NCI-H2081 treated with DMSO at 0.1 percent for 48 hours (cell line): ENCODE measurements at places on chromosomes 1 and 21.

DNA sequence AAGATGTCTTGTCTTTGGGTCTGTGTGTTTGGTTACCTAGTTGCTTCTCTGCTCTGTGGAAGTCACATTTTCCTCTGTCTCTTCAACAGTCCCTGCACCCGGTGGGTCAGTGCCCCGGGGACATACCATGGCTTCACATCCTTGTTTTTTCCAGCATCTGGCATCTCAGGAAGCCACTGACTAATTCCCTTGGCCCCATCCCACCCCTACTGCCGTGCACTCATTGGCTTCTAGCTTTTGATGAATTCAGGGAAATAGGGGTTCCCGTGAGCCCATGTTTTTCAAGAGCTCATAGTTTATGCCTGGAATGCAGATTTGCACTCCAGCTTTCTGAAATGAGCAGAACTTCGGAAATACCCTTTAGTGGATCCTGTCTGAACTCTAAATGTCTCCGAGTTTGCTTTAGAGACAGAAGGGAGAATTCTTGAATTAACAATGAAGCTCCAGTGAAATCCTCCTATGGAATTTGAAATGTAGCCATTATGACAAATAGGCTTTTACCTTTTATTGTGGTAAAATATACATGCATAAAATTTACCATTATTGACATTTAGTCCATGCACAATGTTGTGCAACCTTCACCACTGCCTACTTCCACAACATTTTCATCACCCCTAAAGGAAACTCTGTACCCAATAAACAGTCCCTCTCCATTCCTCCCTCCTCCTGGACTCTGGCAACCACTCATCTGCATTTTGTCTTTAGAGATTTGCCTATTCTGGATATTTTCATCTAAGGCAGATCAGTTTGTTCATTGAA lies 67.5 kb downstream of the CLIC6 start:
- DNase-seq, result no peak

- no peak for DNase-seq
Observed at GRCh38 chr1:158054721-158055120, 61.3 kb downstream of the KIRREL1 start.

GRCh38 chr1:111982428-111982827 lies 7.0 kb downstream of the KCND3 start:
- DNase-seq, result no peak

DNA sequence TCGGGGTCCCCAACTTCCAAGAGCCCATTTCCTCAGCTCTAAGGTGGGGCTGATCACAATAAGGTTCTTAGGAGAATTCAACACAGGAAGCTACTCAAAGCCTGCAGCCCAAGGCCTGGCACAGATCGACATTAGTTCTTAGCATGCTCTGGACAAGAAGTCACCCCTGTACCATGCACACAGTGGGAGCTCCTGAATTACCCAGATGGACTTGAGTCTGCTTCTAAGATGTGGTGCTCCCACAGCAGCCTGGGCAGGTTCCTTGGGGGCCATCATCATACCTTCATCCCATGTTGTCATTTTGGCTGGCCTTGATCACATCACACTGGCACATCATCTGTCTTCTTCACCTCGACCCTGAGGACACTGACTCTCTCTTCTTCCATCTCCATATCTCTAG lies 153.3 kb upstream of the VAMP3 start:
- DNase-seq, result no peak

- no peak for DNase-seq
Observed at GRCh38 chr1:172448995-172449584, 5.2 kb upstream of the PIGC start.

GRCh38 chr1:8376358-8376840 lies 58.5 kb downstream of the SLC45A1 start:
- no peak for DNase-seq

DNA sequence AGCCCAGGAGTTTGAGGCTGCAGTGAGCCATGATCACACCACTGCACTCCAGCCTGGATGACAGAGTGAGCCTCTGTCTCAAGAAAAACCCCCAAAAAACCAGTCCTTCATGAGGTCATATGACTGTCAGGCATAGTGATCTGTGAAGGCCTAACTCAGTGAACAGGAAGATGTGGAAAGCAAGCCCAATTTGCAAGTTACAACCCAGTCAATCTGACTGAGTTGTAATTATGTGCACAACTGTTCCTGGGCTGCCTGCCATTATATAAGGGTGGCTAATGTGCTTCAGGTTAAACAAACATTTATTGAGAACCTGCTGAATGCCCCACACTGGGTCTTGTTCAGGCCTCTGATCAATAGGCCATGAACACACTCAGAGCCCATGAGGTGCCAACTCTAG lies 38.2 kb upstream of the KIRREL1 start:
- no peak for DNase-seq

DNA sequence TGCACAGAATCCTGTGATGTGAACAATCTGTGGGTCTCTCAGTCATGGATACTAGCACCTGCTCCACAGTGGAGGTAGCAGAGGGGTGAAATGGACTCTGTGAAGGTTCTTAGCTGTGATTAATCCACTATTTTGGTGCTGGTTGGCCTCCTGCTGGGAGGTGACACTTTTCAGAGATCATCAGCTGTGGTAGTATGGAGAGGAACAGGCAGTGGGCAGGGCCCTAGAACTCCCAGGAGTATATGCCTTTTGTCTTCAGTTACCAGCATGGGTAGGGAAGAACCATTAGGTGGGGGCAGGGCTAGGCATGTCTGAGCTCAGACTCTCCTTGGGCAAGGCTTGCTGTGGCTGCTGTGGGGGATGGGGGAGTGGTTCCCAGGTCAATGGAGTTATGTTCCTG lies 54.0 kb upstream of the KCNJ15 start:
- DNase-seq, result no peak

DNA sequence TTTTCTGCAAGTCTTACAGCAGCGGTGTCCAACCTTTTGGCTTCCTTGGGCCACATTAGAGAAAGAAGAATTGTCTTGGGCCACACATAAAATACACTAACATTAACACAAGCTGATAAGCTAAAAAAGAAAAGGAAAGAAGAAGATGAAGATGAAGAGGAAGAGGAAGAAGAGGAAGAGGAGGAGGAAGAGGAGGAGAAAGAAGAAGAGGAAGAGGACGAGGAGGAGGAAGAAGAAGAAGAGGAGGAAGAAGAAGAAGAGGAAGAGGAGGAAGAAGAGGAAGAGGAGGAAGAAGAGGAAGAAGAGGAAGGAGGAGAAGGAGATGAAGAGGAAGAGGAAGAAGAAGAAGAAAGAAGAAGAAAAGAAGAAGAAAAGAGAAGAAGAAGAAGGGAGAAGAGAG lies 230.7 kb downstream of the DENND1B start:
- DNase-seq, result no peak

DNA sequence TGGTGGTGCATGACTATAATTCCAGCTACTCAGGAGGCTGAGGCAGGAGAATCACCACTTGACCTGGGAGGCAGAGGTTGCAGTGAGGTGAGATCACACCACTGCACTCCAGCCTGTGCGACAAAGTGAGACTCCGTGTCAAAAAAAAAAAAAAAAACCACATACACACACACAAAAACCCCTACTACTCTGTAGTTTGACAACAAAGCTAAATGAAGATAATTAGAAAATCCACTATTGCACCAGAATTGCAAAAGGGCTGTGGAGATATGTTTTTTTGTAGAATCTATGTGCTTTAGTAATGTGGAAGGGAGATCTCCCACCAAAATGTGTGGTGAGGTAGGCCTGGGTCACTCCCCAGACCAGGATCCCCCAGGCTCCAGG lies 32.2 kb upstream of the KHDRBS1 start:
- no peak for DNase-seq

- DNase-seq, result no peak
Observed at GRCh38 chr1:225654688-225655508, 2.0 kb upstream of the ENAH start.

DNA sequence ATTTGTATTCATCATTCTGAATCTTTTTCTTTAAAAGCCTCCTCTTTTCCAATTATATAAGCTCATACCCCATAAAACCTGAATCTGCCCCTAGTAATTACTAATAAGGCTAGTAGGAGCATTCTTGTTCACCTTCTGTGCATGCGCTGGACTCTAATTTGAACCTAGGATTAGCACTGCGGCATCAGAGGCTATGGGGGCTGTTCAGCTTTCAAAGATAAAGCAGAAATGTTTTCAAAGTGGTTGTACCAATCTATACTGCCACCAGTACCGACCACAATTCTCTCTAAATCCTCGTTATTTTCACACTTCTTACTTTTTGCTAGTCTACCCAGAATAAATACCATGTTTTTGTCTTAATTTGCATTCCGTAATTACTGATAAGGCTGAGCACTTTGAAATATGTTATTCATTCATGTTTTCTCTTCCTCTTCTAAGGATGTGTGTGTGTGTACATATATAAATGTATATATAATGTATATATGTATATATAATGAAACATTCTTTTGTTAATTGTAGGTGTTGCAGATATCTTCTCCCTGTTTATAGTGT lies 1.6 kb upstream of the DDX59 start:
- no peak for DNase-seq

- DNase-seq, result no peak
Observed at GRCh38 chr1:94036730-94037129, 84.2 kb downstream of the ABCA4 start.

- no peak for DNase-seq
Observed at GRCh38 chr21:34126691-34127090, 53.3 kb downstream of the MRPS6 start.

GRCh38 chr1:156151093-156151688 lies 2.2 kb upstream of the SEMA4A start:
- DNase-seq, result no peak

DNA sequence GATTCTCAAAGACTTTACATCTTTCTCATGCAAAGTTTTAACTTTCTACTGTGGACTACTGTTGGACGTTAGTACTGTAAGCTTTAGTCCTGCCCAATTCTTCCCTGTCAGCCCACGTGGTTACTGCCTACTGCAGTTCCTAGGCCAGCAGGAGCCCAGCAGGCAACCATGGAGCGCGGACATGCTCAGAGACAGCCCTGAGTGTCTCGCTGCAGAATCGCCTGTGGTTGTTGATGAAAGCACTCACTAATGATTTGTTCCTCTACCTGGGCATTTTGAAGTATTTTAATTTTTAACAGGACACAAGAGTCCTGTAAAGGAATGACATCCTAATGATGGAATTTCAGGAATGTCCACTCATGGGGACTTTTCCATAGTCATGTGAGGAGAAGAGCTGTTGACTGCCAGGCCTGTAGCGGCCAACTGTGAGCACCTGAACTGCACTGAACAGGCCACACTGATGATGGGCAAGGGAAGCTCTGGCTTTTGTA lies 44.1 kb downstream of the PGBD5 start:
- no peak for DNase-seq

GRCh38 chr1:49187056-49187455 lies 410.4 kb upstream of the BEND5 start:
- no peak for DNase-seq
